ENCODE measurements at places on chromosomes 3 and 15.

DNA sequence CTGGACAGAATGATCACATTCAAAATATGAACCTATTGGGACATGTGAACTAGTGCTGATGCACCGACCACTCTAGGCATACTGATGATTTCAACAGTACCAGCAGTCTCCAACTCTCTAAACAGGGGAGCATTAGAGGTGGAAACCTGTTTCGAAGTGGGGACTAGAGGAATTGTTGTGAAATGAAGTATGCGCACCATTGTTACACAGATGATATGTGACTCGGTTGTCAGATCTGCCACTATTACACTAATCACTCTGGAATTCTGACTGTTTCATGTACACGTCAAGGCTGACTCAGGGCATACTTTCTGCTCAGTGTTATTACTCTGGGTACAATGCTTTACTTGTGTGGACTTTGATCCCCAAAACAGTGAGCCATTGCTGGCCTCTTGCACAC, 198.2 kb upstream of the UBE2E2 start:
- DNase-seq, result no peak

GRCh38 chr3:643376-643775, 446.8 kb downstream of the CHL1 start:
- DNase-seq, result no peak

DNA sequence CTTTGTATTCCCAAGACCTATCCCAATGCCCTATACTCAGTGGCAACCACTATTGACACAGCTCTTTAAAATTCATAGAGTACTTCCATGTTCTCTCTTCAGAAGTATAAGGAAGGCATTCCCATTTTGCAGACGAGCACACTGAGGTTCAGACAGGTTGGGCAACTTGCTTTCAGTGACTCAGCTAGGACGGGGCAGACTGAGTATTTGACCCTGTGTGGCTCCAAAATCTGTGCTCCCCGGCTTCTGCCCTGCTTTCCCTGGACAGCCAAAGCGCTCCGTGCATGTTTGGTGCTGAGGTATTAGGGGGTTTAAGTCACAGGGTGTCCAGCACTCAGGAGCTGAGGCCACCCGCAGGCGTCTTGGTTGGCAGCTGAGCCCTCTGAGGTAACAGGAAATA, 59.5 kb downstream of the CEMIP start:
- DNase-seq, result no peak

- DNase-seq, result no peak
These were observed 138.4 kb downstream of the FAM43A start for GRCh38 chr3:194824100-194824499.

DNA sequence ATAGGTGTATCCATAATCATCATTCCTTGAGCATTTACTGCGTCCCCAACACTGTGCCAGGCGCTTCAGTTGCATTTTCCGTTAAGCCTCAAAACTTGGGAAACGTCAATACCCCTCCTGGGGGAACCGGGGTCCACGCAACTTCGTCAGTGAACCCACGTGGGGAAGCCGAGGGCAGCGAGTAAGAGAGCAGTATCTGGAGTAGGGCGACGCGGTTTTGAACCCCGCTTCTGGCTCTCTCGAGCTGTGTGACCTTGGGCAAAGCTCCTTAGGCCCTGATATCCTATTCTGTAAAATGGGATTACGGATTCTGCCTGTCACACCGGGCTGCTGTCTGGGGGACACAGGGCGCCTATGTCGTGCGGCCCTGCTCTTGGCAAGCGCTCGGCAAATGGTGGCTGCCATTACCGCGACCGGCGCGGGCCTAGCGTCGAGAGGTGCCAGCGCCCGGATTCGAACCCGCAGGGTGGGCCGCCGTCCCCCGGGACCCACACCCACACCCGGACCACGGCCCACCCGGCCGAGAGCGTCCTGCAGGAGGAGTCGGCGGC, 590 bp downstream of the POLG start:
- DNase-seq, result no peak

- DNase-seq, result peak; percentile 48
These were observed 380 bp upstream of the ALS2CL start for GRCh38 chr3:46693892-46694226.

DNA sequence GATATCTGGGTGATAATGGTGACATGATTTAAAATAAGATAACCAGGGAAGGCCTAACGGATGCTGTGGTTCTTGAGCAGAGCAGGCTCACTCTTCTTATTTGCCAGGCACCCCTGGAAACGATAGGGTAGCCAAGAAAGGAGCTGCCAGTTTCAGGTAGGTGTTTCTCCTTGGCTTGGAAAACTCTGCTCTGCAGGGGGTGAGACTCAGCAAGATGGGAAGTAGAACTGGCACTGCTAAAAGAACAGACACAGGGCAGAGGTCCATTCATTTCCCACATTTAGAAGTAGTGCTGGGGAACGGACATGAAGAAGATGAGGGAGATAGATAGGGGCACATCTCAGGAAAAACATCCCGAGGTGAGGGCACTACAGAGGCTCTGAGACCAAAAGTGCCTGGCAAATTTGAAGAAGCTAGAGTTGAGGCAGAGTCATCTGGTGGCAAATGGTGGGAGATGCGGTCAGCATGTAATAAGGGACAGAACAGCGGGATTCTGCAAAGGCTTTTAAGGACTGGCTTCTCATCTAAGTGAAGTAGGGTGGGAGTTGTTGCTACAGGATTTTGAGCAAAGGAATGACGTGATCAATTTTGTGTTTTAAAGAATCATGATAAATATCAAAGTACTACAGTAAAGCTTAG, 323.4 kb upstream of the PLSCR5 start:
- no peak for DNase-seq

- DNase-seq, result peak; percentile 31
These were observed 24.0 kb downstream of the LTF start for GRCh38 chr3:46440531-46441294.

DNA sequence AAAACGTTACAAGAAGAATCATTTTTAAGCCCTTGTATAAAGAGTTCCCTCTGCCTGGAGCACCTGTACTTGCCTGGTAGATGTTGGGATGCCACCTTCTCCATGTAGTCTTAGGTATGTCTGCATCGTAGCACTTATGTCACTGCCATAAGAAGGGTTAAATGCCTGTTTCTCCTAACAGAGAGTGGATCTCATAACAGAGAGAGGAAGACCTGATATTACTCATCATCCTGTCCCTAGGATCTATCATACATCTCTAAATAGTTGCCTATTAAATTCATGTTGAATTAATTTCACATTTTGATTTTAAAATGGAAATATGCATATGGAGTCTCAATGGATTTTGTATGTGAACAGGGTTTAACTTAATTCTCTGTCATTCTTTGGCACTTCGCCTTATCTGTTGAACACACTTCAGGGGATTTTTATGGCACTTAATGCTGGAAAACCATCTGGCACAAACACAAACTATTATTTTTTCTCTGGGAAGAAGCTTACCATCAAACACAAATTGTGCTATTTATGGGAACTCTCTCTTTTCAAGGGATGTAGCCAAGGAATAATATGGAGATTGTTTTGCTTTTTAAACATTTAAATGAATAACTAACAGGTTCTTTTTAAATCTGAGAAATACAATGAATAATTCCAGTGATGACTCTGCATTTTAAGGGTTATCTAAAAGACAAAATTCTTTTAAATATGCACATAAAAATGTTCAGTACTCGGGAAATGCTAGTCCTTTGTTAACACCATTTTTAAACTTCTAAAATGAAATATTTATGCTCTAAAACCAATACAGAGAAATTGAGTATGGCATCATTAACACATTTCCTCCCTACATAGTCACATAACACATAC, 230.7 kb downstream of the ZNF385D start:
- no peak for DNase-seq

DNA sequence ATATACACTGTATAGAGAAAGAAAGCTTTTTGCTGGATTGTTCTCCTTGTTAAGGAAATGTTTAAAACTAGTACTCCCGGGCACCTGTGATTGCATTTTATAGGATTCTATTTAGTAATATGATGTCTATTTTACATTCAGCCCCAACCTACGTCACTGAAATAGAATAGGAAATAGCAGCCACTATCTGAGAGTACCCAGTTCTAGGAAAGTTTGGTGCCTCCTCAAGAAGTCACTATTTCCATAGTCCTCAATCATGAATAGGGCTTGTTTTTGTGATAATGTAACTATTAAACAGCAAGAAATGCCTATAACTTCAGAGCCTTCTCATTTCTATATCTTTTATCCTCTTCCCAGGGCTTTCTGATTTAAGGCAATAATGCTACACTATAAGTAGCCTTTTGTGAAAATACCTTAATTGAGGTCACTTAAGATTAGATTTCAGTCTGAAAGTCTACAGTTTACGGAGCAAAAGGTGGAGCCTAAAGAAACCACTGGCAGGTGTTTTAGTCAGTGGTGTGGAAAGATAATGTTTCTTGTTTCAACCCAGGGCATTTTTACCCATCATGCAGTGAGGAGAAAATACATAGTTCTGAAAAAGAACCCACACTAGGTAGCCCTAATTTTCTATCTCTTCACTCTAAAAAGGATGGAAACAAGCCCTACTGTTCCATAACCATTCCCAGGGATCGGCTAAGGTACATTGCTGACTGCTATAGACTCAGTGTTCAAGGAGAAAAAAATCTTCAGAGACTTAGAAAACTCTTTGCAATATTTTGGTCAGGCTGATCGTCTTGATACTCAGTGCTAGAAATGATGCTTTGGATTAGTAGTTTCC, 38.7 kb downstream of the TIGIT start:
- DNase-seq, result no peak

DNA sequence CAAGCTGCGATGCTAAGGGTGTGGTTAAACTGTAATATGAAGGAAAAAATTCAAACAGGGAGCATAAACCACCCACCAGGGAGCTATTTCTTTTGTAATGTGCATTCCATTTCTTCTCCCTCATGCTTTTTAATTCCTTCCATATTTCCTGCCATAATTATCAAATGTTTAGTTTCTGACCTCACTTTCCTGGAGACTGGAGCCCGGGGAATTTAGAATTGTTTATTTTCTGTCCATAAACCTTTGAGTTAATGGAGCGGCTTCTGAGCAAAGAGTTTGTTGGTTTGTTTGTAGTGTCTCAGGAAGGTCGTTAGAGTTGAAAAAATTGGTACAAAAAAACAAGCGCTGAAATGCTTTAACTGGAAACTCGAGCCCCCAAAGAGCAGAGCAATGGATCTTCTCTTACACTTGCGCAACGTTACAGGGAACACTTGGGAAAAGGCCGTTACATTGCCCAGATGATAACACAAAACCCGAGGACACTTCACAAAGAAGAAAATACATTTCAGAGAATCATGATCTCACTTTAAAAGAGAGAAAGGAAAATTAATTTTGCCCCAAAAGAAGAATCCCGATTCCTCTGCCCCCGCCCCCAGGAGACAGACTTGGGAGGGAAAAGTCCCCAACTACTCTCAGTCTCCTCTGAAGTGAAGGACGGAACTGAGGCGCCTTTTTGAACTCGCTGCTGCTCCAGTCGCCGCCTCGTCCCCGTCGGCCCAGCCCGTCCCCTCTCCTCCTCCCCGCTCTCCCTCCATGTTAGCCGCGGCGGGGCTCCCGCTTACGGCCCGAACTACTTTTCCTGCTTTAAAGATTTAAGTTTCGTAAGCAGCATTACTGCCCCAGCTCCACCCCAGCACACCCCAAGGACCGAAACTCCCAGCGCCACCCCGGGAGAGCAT, 842 bp downstream of the FSTL1 start:
- DNase-seq, result no peak

DNA sequence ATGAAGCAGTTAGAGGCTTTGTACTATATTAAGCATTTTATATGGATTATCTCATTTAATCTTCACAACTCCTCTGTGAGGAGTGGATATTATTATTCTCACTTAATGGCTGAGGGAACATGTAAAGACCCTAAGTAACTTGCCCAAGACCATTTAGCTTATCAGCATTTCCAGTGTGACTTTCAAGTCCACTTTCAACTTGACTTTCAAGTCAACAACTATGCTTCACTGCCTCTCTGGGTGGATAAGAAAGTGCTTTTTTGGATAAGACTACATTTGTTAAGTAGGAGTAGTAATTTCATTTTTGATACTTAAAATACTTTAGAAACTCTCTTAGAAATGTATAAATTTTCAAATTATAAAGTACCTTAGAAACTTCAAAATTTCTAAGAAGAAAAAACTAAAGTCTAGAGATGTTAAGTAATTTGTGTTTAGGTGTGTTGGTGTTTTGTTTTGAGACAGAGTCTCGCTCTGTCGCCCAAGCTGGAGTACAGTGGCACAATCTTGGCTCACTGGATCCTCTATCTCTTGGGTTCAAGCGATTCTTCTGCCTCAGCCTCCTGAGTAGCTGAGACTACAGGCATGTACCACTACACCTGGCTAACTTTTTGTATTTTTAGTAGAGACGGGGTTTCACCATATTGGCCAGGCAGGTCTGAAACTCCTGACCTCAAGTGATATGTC, 71.8 kb downstream of the MINDY2 start:
- no peak for DNase-seq

DNA sequence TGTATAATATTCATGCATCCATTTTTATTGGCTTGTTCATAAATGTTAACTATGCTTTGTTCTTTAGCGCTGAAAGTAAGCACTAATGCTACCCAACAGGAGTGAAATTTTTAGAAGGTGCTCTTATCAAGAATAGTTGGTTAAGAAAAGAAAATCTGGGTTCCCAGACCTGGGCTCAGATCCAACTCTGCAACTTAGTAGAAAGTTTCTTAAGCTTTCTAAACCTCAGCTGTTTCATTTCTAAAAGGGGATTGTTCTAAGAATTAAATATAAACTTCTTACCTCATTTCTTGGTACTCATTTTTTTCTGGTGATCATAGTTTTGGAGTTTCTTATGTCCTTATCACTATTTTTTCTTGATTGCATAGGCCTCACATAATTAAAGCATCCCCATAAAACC, 12.1 kb downstream of the ARPP21 start:
- no peak for DNase-seq

Data from CD4-positive, alpha-beta T cell treated with Interferon gamma for 1 hour (primary cell).